HT1080 (cell line): ENCODE measurements at places on chromosomes 2 and 18. TPM values are rescaled to one million over a fixed set of nuclear protein-coding genes. Genes with fewer than 3 reads are reported as not detected.

DNA sequence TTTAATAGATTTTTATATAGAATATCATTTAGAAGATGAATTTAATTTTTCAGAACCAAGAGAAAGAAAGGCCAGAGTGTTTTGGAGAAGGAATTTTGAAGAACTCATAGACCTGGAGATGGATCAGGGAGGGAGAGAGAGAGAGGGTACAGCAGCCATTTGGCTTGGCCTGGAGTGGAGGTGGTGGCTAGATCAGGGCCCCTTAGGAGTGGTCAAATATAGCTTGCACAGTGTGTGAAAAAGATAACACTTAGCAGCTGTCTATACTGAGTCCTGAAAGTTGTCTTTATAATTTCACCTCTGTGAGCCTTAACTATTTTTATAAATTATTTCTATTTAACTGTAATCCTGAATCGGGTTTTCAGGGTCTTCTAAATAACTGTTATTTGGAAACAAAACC lies 38.8 kb upstream of the ACYP2 start:
- DNase-seq: no peak

GRCh38 chr18:23724681-23725080 lies 35.4 kb downstream of the LAMA3 start:
- DNase-seq: no peak

GRCh38 chr2:160431441-160431840 lies 62.2 kb downstream of the RBMS1 start:
- DNase-seq: no peak

- DNase-seq: peak; percentile 20
These were observed 64.4 kb downstream of the GREB1 start for GRCh38 chr2:11598228-11598731.

Gene UGT1A8
- not detected in 2 replicates for total RNA-seq

DNA sequence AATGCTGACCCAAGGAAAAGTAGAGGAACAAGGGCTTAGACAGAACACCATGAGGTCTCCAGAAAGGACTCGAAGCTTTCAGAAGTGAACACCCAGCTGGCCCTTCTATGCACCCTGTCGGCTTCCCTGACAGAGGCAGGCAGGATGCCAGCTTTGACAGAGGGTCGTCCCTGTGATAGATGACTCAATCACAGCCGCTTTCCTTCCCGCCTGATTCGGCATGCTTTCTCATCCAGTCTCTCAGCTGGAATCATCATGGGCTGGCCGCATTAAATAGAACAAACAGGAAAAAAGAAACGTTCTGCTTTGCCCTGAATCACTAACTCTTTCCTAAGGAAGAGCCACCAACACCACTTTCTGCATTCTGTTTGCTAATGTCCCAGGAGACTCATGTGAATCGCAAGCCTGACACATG lies 140.3 kb upstream of the RAB12 start:
- DNase-seq: peak; percentile 68

DNA sequence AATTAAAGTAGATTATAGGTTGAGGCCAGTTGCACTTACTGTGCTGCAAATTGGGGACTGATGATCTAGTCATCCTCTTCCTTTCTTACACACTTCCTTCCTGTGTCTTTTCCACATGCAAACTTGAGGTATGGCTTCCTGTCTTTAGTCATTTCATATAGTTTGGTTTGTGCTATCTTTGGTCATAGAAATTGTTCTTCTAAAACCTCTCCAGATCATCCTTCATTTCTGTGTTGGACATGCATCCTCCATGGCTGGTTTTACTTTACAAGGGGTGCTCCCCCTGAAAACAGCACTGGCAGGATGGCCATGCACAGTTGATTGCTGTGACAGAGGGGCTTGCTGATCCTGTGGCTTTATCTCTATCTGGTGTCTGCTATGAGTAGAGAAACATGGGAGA lies 36.5 kb downstream of the MGAT5 start:
- peak; percentile 30 for DNase-seq

- DNase-seq: no peak
These were observed 849.0 kb downstream of the RNF144A start for GRCh38 chr2:7766088-7766722.

Gene GCKR
- not detected in 2 replicates for total RNA-seq

Gene ZNF638
- total RNA-seq: 69.5 and 76.7 TPM in 2 replicates

- no peak for DNase-seq
These were observed 38.9 kb upstream of the SERPINE2 start for GRCh38 chr2:224077773-224078507.

Gene CFAP65
- total RNA-seq: not detected in 2 replicates

Gene ETAA1
- 10.6 and 11.6 TPM in 2 replicates for total RNA-seq

DNA sequence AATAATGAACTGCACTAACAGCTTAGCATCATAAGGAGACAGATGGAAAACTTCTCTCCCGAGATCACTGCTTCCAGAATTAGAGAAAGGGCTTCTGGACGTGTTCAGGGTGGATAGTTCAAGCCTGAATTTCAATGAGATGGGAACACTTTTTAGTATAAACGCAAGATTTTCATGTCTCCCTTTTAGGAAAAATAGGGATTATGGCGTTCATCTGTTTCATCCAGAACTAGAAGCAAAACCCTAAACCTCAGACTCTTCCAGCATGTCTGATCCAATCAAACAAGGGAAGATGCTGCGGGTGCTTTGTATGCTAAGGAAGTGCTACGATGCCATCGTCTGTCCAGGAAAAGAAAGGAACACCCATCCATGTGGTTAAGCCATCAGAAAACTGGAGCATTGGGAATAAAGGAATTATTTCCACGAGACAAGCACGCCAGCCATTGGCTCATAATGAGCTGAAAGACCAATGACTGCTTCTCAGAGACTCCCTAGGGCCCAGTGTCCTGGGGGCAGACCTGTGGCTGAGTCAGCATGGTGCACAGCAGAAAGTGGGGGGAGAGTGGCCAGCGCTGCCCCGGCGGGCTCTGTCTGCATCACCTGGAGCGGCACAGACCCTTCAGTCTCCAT lies 65.9 kb upstream of the AFF3 start:
- DNase-seq: no peak

Gene MROH2A
- not detected in 2 replicates for total RNA-seq

DNA sequence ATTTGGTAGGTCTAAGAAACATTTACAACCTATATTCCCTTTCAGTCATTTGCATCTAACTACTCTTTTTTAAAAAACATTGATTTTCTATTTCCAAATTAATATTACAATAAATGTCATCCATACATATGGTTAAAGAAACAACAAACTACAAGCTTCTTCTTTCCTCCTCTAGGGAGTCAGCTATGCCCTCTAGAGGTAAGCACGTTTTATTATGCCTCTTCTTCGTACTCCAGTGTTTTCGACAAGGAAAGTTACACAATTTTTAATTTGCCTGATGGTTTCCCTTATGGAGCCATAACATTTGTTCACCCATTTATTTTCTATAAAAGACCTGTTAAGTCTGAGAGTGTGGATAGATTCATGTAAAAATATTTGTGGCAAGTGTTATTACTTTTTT lies 183.4 kb upstream of the CDH7 start:
- DNase-seq: no peak

DNA sequence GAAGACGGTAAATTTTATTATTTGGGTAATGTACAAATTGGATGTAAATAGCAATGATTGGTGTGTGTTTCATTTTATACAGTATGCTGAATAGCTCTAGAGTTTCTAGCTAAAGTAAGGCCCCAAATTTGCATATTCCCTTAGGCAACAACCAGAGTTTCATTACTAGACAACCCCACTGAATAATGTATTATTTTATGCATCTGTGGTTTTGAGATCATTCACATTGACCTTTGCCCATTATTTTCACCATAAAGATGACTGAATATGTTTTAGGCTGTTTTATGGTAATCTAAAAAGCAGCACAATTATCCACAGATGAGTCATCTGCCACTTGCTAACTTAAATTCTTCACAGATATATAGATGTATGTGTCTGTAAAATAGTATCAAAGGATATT lies 44.5 kb upstream of the C2orf74 start:
- no peak for DNase-seq

Gene SLC23A3
- 0.47 and 0.76 TPM in 2 replicates for total RNA-seq

Gene CD8A
- not detected in 2 replicates for total RNA-seq

Gene DCC
- total RNA-seq: 14.1 and 15.7 TPM in 2 replicates

DNA sequence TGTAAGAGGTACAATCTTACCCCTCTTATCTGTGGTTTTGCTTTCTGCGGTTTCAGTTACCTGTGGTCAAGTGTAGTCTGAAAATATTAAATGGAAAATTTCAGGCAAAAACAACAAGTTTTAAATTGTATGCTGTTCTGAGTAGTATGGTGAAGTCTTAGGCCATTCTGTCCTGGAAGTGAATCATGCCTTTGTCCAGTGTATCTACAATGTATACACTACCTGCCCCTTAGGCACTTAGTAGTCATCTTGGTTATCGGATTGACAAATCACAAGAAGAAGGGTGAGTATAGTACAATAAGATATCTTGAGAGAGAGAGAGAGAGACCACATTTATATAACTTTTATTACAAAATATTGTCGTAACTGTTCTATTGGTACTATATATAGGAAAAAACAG lies 43.5 kb downstream of the RAB3GAP1 start:
- no peak for DNase-seq

DNA sequence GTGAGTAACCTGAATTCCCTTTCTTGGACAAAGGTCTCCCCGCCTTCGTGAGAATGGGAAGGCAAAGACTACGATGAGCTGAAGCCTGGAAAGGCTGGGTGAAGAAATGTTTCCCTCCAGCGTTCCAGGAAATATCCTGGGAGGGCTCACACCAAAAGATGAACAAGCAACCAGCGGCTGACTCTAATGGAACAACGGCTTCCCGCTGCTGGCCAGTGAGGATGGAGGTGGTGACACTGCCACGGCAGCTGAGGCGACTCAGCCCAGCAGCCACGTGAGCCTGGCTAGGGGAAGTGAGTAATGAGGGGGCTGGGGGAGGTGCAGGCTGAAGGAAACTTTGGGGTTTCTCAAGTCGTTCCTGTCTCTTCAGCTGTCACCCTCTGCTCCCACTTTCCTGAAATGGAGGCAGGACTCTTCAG lies 105.0 kb upstream of the SMAD7 start:
- peak; percentile 88 for DNase-seq

Gene UGT1A5
- total RNA-seq: not detected in 2 replicates

GRCh38 chr2:189648846-189649509 lies 12.3 kb upstream of the ASNSD1 start:
- no peak for DNase-seq

Gene LIPG
- total RNA-seq: 0.43 and 0.53 TPM in 2 replicates

Gene AMER3
- not detected in 2 replicates for total RNA-seq

- DNase-seq: no peak
These were observed 971.7 kb upstream of the GYPC start for GRCh38 chr2:125684256-125684655.

GRCh38 chr18:35289293-35289692 lies 736 bp downstream of the ZSCAN30 start:
- no peak for DNase-seq
